ENCODE measurements at places on chromosomes 1 and 21.

DNA sequence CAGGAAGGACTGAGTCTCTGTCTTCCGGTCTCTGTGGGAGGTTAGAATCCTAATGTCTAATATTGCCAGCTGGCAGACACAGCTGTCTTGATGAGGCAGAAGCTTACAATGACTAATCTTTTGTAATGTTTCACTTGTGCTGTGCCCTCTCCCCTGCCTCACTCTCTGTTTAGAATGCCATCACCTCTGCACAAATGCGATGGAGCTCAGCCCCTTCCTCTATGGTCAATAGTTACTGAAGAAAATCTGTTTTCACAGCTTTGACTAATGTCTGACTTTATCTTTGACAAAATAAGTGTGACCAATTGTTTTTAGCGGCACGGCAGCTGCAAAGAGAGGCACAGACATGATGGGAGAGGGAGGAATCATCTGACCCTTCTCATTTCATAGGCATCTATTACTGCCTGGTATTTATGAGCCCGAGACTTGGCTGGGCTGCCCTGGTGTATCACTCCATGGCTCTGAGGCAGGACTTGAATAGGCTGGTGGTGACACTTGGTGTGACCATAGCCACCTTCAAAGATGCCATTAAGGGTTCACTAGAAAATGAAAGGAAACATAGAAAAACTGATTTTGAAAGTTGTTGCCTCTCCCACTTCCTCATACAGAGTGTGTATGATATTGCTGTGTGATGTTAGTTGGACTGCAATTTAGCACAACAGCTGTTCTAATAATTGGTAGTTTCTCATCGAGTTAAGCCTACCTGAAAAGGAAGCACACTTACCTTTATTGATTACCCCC, 163.2 kb upstream of the NBPF11 start:
- peak; percentile 39 for DNase-seq

- no peak for DNase-seq
These were observed 497.2 kb upstream of the PKN2 start for GRCh38 chr1:88186911-88187310.

DNA sequence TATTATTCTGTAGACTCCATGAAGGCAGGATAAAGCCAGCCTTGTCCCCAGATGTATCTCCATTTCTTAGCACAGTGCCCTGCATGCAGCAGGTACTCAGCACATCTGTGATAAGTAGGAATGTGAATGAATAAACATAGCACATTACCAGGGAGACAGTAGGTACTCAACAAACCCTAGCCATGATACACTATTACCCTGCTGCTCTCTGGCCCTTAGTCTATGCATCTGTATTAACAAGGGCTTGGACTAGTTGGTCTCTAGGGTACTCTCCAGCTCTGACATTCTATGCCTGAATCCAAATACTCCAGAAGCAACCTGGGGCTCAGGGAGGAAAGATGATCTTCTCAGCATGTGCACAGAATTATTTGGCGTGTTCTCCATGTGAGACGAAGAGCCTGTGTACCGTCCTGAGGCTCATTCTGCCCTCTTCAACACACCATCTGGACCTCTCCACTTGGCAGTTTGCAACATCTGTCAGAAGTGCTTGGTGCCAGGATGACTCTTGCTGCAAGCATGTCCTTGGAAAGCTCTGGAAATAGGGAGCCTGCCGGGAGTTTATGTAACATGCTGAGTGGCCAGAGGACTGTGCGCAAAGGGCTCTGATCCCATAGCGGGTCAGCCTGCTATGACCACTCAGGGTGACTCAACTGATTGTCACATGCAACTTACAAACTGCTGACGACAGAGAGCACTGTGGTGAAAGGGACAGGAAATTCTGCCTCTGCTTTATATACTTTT, 228.2 kb upstream of the USP24 start:
- peak; percentile 25 for DNase-seq

- DNase-seq, result no peak
These were observed 5.2 kb upstream of the ZNF678 start for GRCh38 chr1:227557962-227558725.

- DNase-seq, result no peak
These were observed 12.2 kb downstream of the CFAP410 start for GRCh38 chr21:44326716-44327602.

DNA sequence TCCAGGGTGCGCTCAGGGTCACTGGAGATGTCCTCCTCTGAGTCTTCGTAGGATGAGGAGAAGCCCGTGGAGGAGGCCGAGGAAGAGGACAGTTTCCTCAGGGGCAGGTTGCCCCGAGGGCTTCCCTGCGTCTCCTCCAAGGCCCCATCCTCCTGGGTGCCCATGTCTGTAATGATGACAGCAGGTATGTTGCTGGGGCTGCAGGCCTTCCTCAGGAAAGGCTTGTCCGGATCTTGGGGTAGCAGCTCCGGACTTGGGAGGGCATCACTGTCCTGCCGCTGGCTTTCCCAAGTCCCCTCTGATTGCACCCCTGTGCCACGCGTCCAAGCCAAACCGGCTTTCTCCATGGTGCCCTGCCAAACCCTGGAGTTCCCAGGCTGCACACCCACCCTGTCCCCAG, 3.5 kb downstream of the ITPKB start:
- no peak for DNase-seq

DNA sequence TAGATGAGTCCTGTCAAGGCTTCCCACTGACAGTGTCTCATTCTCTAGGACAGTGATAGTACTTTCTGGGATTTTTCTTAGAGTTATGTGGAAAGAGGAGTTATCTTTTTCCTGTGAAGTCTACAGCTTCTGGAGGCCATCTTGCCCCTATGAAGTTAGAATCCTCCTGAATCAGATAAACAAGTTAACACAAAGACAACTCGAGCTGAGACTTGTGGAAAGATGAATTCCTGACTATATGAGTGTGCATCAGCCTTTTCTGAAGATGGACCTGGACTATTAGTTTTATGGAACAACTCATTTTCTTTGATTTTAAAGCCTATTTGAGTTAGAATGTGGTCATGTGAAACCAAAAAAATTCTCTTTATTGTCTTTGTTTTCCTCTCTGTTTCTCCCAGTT, 290.9 kb downstream of the LRRIQ3 start:
- DNase-seq, result peak; percentile 77

DNA sequence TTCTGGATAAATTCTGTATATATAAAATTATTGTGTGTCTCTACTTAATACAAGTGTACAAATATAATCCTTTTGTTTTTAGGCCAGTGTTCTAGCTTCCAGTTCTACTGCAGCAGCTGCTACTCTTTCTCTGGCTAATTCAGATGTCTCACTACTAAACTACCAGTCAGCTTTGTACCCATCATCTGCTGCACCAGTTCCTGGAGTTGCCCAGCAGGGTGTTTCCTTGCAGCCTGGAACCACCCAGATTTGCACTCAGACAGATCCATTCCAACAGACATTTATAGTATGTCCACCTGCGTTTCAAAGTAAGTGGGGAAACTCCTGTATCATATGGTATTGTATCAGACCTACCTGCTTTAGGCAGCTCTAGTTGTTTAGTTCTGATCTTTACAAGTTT, 21.3 kb upstream of the OLFML3 start:
- DNase-seq, result no peak

- DNase-seq, result peak; percentile 60
These were observed 4.8 kb upstream of the MYOG start for GRCh38 chr1:203090421-203091198.

- no peak for DNase-seq
These were observed 2.1 kb upstream of the EDN2 start for GRCh38 chr1:41486371-41487125.

DNA sequence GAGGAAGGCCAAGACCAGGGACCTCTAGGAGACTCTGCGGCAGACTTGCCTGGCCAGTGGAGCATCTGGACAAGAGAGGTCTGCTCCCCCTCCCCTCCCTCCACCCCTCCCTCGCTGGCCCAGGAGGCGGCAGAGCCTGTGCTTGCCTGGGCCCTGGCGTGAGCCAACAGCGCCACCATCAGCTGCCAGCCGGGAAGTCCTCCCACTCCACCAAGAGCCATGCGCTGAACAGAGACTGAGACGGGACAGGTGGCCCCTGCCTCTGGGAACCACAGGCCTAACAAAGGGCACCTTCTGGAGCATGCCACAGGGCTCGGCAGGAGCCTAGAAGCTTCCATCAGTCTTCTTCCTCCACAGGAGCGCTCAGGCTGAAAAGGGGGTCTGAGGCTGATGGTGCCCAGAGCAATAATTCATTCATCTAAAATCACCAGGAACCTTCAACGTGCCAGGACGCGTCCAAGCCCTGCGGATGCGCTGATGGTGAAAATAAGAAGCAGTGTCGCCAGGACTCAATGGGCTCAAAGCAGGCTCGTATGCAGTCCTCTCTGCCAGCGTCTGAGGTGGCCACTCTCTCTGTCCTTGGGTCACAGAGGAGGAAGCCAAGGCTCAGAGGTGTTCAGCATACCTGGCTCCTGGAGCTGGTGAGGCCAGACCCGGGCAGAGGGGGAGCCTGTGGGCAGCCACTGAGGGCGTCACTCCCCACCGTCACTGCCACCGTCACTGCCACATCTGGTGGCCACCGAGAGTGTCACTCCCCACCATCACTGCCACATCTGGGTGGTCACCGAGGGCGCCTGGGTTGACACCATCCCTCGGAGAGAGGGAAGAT, 161.2 kb downstream of the NPHP4 start:
- no peak for DNase-seq

GRCh38 chr1:61388566-61388965, 306.2 kb downstream of the NFIA start:
- peak; percentile 50 for DNase-seq

GRCh38 chr1:11703357-11704193, 12.1 kb downstream of the DRAXIN start:
- DNase-seq, result no peak

- peak; percentile 100 for DNase-seq
These were observed 8.2 kb upstream of the S100A10 start for GRCh38 chr1:152001631-152002584.

DNA sequence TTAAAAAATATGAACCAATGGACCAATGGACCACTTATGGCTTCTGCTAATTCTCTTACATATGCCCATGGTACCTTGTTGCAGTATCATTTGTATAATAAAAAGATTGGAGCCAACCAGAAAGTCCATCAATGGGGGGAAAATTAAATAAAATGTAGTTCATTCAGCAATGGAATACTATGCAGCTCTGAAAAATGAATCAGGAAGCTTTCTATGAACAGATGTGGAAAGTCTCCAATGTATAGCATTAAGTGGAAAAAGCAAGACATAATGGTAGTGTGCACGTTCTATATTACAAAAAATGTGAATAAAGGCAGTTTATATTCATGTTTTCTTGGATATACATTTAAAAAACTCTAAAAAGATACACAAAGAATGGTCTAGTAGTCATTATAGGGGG, 101.3 kb downstream of the KCNJ15 start:
- DNase-seq, result no peak

- no peak for DNase-seq
These were observed 19.3 kb upstream of the PTPRC start for GRCh38 chr1:198619375-198620140.

DNA sequence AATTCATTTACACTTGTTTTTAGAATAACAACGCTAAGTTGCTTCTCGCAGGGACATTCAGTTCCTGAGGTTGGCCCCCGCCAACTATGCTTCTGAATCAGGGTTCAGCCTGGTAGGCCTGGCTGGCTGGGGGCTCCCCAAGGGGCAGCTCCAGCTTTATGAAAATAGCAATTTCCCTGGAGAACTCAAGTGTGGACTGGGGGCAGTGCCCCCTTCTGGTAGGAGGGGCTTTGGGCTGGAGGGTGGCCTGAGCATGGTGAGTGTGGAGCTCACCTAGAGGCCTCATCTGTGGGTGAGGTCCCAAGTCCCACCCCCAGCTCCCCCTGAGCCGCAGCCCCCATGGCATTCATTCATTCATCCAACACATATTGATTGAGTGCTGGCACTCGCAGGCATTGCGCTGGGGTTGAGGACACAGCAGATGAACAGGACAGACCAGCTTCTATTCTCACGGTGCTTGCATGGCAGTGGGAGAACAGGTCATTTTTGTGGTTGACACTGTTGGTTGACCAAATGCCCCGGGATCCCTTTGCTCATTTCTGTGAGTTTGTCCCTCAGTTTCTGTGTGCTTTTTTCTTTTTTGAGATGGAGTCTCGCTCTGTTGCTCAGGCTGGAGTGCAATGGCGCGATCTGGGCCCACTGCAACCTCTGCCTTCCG, 79.2 kb downstream of the UBIAD1 start:
- no peak for DNase-seq

GRCh38 chr1:38613996-38614395, 245.6 kb downstream of the RRAGC start:
- no peak for DNase-seq

DNA sequence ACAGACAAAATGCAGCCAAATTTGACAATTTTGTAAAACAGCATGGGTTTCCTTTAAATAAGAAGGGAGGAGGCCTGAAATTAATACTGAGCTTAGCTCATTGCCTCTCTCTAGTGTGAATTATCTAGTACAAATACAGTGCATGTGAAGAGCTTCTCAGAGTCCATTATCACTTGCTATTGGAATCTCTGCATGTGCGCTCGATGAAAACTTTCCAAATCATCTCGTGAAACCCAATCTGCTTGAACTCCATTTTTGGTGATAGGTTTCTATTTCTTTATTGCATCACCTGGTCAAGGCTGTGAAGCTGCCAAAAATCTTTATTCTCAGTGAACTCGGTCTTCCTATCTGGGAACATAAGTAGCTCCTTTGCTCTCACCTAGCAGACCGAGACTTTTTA, 49.5 kb upstream of the LYPLAL1 start:
- no peak for DNase-seq

GRCh38 chr1:22318279-22318981, 133.2 kb upstream of the ZBTB40 start:
- DNase-seq, result no peak

DNA sequence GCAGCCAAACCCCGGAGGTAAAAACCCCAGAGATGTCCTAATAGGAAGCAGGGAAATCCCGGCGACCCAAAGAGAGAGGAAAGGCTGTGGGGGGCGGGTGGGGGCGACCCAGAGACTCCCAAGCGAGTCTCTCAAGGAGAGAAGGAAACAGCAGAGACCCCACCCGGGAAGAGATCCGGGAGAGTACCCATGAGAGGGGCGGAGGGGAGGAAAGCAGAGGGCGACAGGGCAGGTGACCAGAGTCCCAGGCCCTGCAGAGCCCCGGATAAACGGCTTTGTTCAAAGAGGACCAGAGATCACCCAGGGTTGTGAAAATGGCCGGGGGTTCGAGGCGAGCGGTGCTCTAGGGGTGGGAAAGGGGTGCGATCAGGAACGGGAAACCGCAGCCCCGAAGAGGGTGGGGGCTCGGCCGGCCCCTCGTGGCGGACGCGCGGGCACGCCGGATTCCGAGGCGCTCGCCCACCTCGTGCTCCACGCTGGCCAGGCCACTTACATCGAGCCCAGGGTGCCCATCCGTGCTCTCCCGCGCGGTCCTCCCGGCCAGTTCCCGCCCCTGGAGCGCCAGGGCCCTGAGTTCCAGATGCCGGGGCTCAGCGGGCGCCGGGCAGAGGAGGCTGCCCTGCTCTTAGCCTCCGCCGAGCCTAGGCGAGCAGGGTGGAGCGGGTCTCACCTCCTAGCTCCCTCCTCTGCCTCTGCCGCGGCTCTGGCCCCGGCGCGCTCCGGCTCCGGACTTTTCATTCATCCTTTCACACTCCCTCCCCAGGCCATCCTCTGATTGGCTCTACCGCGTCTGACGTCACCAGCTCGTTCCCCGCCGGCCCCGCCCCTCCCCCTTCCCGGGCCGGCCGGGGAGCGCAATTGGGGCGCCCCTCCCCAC, 52.3 kb downstream of the RHBG start:
- peak; percentile 70 for DNase-seq

- peak; percentile 67 for DNase-seq
These were observed 63.9 kb upstream of the C1orf105 start for GRCh38 chr1:172356620-172357019.

- DNase-seq, result no peak
These were observed 31.3 kb downstream of the PTGFRN start for GRCh38 chr1:116940814-116941599.
